Adipocyte (in vitro differentiated cells): ENCODE measurements at places on chromosomes 13 and 19.

- no peak for DNase-seq
Observed at GRCh38 chr13:91372911-91373310, 25.4 kb downstream of the MIR17HG start.

- no peak for DNase-seq
Observed at GRCh38 chr19:49552749-49553148, 24.9 kb downstream of the RCN3 start.

DNA sequence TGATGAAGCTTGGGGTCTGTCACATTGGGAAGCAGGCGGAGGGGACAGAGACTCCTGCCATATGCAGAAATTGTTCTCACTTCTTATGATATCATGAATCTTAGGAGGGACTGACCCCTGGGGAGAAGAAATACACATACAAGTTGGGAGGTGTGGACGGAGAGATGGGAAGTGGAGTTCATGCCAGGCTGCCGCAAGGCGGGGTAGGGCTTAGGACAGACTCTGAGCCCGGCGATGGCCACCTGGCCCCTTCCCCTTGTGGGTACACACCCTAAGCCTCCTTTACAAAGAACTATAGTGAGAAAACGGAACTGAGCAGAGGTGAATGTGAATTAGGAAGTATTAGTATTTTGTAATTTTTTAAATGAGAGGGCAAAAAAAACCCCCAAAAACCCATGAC is 177.0 kb upstream of the IRS2 start:
- DNase-seq: no peak

DNA sequence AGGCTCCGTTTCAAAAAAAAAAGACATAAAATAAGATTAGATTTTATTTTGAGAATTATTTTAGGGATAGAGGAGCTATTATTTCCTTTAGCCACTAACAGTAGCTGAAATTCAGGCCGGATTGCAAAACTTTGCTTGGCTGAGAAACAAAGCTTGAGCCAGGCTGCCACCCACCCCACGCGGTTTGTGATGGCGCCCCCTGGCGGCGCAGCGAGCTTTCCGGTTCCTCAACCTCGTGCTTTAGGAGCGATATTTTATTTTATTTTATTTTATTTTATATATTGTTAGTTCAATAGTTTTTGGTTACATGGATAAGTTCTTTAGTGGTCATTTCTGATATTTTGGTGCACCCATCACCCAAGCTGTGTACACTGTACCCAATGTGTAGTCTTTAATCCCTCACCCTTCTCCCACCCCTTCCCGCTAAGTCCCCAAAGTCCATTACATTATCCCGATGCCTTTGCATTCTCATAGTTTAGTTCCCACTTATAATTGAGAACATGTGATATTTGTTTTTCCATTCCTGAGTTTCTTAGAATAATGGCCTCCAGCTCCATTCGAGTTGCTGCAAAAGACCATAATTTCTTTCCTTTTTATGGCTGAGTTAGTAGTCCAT is 19.8 kb upstream of the CEACAM4 start:
- peak; percentile 18 for DNase-seq

- peak; percentile 45 for DNase-seq
Observed at GRCh38 chr13:64428196-64428595, 2801.9 kb downstream of the PCDH9 start.

- no peak for DNase-seq
Observed at GRCh38 chr19:42409477-42409876, 17.7 kb downstream of the LIPE start.

- no peak for DNase-seq
Observed at GRCh38 chr13:31088826-31089420, 72.8 kb downstream of the HSPH1 start.

DNA sequence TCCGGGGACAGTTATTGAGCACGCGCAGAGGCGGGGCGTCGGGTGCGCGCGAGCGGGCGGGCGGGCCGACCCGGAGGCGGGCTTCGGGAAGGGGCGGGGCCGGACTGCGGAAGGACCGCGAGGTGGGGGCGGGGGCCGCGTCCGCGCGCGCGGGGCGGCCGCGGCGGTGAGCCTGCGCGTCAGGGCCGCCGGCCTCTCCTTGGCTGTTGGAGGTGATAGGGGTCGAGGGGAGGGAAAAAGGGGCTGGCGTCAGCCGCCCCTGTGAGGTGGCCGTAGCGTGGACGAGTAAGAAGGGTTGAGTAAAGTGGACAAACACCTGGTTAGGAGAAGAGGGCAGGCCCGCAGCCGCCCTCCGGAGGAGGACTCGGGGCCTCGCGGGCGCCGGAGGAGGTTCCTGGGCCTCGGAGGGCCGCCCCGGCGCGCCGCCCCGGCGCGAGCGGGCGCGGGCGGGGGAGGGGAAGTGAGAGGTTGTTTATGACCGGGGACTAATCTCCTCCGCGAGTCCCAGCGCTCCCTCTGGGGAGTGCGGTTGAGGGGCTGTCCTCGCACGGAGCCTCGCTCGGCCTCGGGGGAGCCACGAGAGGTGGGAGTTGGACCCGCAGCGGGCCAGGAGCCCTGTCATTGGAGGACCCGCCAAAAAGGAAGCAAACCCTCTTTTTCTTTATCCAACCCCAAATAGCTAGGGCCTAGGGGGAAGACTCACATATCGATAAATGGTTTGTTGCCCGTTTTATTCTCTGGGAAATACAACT is 547 bp upstream of the INTS6 start:
- peak; percentile 83 for DNase-seq

- DNase-seq: no peak
Observed at GRCh38 chr13:76715075-76715474, 171.1 kb downstream of the KCTD12 start.

DNA sequence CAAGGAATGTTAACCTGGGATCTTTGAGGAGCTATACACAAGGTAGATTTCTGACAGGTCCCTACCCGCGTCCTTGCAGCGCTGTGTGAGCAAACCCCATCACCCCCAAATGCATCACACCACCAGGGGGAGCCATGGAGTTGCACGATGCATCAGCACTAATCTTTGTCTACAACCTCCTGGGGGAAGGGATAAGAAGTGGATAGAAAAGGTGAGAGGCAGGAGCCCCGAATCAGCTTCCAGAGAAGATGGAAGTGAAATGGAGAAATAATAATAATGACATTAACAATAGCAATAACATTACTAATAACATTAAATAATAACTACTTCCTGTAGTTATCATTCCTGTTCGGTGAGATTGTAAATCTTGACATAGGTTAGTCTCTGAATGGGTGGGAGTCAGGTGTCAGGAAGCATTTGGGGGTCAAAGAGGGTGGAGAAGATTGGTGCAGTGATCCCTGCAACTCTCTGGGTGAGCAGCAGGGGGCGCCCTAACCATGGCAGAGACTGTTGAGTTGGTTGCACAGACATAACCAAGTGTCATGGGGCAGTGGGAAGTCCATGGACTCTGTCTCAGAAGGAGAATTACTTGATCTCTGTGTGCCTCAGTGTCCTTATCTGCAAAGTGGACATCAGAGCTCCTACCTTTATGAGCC is 16.5 kb downstream of the SIGLEC7 start:
- peak; percentile 9 for DNase-seq

- no peak for DNase-seq
Observed at GRCh38 chr13:113617961-113618360, 33.4 kb downstream of the TFDP1 start.

- no peak for DNase-seq
Observed at GRCh38 chr13:74633734-74634133, 499.5 kb upstream of the KLF12 start.

GRCh38 chr19:35138305-35138892 is at the start of gene FXYD1:
TSS of gene FXYD1 (plus strand) at chr19:35138824. CDS start at chr19:35140080, 1,256 bp downstream.
- no peak for DNase-seq

DNA sequence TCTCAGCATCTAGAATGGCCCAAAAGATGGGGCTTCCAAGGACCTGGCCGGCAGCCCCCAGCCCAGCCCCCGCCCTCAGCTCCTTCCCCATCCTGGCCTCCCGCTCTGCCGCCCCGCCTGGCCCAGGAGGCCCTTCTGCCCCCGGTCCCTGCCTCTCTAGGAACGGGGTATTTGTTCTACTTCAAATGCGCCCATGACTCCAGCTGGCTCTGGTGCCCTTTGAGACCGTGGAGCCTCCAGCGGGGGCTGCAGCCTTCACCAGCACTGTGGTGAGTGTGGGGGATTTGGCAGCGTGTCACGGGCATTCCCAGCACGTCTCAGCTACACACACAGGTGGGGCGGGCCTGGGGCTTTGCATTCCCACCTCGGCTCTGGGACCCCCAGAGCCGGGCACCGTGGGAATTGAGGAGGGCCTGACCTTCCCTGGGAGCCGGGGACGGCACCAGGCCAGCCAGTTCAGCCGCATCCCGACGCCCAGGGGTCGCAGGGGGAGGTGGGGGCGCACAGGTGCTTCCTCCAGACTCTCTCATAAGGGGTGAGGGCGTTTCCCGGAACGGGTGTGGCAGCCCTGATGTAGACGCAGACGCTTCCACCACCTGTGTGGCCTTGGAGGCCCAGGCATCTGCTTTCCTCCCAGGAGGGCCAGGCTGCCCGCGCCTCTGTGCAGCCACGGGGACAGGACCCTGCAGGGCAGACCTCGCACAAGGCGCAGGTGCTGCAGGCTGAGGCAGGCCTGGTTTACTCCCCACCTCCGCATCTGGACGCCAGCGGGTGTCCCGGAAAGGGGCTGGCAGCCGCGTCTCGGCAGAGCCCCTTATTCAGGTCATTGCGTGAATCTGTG is 947 bp downstream of the ATP4B start:
- no peak for DNase-seq

DNA sequence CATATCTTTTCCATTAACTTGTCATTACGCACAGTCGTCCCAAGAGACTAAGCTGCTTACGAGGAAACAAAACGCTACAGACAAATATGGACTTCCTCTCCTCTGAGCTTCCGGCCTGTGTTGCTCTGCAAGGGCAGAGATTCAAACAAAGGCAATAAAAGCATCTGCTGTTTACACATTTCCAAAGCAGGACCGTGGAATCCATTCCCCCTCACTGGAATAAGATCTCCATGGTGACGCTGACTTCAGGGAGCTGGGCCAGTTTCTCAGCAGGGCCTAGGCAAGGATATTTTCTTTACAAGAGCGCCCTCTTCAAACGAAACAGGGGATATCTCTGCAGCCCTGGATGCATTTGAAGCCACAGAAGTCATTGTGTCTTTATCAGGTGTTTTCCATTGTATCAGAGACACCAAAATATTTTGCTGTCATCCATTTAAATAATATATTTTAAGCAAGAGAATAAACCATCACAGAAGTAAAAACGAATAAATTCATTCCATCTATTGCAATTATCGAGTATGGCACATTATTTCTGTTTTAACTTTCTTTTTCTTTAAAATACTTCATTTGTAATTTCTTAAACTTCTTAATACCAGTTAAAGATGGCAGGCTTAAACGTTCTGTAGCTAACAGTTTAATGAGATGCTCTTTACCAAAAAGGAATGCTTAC is 177.5 kb downstream of the DCLK1 start:
- DNase-seq: peak; percentile 97

DNA sequence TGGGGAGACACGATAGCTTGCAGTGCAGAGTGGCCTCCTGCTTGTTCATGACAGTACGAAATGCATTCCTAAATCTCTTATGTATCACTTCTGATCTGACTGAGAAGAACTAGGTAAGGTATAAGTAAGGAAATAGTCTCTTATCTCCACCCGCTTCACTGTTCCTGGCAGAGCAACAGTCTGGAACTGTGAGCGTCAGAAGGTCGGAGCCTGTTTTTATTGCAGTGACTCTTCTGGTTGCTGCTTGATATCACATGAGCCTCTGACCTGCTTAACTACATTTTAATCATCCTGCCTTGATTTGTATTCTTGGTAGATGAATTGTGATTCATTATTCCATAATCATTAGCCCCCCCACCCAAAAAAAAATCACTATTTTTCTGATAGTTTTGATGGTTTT is 69.0 kb downstream of the COL4A2 start:
- no peak for DNase-seq

- peak; percentile 39 for DNase-seq
Observed at GRCh38 chr19:35704218-35704617, at the start of gene ZBTB32. TSS of gene ZBTB32 (plus strand) at chr19:35704558. CDS start at chr19:35714627, 10,069 bp downstream.

GRCh38 chr19:48873476-48874302 is 1.5 kb downstream of the PPP1R15A start:
- no peak for DNase-seq

DNA sequence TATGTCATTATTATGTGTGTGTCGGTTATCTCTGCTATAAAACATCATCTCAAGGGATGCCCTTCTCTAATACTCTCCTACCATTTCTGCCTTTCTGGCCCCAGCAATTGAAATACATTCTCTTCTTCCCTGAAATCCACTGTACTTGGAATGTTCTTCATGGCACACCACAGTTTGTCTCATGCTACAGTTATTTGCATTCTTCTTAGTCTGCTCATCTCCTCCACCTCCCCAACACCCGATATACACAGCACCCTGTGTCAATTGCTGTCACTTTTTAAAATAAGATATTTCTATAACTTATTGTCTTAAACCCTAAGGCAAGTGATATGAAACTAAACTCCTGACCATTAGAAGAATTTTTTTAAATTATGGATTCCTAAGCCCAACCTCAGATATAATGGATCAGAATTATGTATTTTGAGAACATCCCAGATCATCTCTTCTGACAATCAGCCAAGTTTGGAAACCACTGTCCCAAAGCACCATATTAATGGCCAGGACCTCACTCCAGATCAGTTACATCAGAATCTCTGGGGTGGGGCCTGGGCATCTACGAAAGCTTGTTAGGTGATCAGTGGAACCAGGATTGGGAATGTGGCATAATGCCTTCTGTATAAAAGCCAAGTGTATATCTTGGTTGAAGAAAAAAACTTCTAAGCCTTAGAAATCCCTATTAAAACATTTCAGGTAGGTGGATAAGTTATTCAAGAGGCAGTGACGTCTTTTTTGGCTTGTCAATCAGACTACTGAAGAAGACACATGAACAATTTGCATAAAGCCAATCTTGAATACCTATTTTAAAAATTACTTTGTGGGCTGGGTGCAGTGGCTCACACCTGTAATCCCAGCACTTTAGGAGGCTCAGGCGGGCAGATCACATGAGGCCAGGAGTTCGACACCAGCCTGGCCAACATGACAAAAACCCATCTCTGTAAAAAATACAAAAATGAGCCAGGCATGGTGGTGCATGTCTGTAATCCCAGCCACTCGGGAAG is 30.0 kb upstream of the KBTBD7 start:
- peak; percentile 65 for DNase-seq

GRCh38 chr13:93552596-93552995 is 326.0 kb downstream of the GPC6 start:
- DNase-seq: no peak

DNA sequence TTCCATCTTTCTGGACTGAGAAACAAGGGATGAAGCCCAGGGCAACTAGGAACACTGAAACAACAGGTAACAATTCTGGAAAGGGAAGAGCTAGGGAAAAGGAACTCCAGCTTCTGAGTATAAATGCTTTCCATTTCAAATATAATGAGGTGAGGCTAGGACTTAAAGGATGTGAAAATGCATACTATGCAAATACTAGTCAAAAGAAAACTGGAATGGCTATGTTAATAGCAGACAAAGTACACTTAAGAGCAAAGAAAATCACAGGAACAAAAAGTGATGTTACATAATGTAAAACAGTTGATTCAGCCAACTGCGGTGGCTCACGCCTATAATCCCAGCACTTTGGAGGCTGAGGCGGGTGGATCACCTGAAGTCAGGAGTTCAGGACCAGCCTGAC is 6.2 kb downstream of the SIGLEC14 start:
- no peak for DNase-seq

DNA sequence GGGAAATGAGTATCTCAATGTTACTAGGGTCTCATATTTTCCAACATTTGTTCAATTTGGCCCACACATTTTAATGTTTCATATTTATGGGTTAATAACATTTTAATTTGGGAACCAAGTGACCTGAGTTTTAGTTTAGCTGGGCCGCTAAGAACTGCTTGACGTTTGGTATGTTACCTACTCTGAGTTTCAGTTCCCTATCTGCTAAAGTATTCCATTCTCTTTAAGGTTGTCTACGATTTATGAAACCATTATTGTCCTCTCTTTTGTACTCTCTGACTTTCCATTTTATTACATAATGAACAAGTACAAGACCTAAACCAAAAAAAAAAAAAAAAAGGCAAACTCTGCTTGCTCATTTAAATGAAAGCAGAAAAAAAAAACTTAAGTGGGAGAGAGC is 89.9 kb downstream of the FGF14 start:
- DNase-seq: no peak
